ENCODE measurements at places on chromosomes 2 and 18.

GRCh38 chr18:54075689-54076088 is 148.8 kb downstream of the MBD2 start:
- DNase-seq = no peak

DNA sequence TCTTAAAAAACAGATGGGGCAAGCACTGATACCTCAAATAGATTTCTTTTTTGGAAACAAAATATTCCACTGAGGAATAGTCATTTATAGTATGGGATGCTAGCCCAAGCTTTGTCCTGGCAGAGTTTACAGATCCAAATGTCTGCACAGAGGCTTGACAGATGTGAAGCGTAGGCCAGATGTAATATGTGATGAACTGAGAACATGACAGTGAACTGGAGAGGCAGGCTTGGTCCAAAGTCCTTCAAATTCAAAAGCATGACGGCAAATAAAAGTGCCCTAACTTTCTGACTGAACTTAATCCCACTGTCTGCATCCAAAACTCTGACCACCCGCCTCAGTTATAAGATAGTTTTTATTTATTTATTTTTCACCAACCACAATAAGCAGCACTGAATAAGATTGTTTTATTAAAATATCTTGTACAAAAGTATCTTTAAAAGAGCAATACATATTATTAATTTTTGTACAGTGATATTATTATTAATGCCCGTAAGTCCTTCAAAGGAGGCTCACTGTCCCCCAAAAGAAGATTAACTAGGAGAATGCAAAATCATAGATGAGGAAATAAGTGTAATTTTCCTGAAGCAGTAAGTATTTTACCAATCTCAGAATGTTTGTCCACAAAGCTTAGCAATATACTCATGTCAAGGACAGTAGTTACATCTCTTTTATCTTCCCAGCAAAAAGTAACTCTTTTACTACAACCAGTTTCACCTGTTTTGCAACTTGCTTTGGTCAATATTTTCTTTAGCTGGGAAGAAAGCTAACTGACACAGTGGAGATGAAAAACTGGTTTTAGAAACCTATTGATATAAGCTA is 10.7 kb upstream of the SPOPL start:
- no peak for DNase-seq

GRCh38 chr18:47815486-47816270 is 114.8 kb downstream of the SMAD2 start:
- DNase-seq = no peak

DNA sequence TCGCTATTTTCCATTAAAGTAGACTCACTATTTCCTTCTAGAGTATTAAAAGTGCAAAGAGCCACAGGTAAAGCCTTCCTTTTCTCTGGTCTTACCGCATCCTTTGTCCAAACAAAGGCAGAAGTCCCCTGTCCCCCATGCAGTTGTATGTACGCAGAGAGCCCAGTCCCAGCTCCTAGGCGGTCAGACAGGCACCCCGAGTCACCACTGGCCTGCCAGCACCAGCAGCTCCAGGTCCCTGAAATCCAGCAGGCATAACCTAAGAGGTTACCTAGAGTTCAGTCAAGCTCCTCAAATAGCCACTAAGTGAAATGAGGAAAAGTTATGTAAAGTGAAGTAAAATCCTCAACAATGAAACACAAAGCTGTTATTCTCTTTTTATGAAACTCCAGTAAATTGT is 60.4 kb upstream of the TWIST2 start:
- no peak for DNase-seq

DNA sequence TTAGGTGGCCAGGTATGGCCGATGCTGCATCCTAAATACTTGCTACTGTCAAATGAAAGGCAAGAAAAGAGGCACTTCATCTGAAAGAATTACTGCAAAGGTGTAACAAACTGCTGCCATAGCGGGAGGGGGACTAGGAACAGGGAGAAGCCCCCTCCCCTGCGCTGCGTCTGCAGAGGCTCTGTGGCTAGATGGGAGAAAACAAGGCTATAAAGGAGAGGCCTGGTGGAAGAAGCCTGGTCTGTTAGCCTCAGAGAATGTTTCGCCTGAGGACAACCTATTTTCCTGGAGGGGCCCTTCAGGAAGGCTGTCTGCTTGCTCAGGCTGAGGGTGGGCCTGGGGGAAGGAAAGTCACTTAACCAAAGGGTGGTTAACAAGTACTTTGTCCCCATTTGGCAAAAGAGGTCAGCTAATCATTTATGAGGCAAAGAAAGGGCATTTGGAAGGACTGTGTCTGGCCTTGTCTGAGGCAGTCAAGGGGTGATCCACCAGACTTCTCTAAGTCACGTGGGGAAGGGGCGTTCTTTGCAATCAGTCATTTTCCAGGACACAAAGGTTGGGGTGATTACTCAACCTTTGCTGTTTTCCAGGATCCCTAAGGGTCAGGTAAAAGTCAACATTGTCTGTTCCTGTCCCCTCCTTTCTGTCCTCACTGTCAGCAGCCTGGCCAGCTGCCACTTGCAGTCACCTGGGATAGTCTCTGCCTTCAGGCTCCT is 103.0 kb upstream of the TMEM200C start:
- DNase-seq = no peak

DNA sequence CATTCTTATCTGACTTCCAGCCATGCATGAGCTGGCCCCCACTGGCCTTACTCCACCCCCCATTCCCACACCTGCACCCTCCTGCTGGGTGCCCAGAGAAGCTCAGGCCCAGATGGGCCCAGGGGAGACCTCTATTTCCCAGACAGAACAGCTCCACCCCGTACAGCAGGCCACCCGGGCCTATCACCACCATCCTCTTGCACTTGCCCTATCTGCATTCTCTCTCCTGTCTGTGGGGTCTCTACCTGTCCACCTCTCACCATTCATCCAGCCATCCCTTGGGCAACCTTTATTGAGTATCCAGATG is 25.3 kb upstream of the TNS1 start:
- no peak for DNase-seq

DNA sequence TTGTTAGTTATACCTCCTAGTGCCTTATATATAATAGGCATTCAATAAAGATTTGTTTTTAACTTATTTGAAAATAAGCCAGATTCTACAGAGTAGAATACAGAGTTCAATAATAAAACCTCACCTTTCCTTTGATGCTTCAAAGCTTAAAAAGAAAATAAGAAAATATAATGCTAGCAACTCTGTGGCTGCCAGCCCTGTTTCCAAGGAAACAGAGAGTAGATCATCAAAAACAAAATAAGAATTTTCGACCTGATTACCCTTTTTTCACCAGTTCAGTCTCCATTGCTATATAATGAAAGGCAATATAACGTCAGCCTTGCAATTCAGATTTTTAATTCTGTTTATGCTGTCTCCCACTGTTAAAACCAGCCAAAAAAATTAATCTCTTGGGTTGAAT is 8.9 kb upstream of the PGAP1 start:
- no peak for DNase-seq

DNA sequence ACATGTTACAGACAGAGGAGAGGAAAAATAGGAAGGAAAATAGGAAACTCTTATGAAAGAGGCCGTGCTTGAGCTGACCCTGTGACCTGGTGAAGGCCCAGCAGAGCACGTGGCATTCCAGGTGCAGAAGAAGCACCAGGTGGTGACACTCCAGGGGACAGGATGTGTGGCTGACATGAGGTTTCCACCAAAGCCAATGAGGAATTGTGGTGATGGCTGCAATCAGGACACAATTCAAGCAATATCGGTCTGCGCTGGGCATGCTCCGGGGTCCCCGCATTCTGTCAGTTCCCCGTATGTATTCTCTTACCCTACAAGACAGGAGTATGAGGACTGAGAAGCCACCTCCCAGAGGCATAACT is 504.2 kb downstream of the EIPR1 start:
- DNase-seq = no peak

- no peak for DNase-seq
These were observed 79.2 kb downstream of the ZNF532 start for GRCh38 chr18:58943896-58944295.

- DNase-seq = no peak
These were observed 192.3 kb downstream of the PDE11A start for GRCh38 chr2:177880285-177880684.

DNA sequence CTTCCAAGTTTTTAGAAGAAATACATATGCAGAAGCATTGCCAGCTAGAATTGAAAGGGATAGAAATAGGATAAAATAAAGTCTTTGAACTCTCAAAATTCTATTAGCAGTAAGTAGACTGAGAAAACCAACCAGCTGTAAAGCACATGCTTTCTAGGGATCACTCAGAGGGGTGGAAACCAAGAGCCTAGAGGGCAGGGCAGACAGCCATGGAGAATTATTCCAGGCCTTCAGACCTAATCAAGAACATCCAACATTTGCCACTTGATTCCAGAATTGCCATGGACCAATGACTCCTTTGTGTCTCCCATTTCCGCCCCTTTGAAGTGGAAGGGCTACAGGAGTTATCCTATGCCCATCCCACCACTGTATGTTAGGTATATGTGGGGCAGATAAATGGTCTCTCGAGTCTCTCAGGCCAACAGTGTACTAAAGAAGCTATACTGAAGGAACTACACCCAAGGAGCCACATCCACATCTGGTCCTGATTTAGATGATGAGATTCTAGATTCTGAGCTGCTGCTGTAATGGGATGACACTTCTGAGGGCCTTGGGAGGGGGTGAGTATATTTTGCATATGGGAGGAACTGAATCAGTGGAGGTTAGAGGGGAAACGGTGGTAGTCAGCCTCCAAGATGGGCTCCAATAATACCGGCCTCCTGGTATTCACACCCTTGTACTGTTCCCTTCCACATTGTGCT is 4.0 kb downstream of the FARSB start:
- DNase-seq = no peak

GRCh38 chr2:177334940-177335543 is 57.5 kb upstream of the AGPS start:
- no peak for DNase-seq

DNA sequence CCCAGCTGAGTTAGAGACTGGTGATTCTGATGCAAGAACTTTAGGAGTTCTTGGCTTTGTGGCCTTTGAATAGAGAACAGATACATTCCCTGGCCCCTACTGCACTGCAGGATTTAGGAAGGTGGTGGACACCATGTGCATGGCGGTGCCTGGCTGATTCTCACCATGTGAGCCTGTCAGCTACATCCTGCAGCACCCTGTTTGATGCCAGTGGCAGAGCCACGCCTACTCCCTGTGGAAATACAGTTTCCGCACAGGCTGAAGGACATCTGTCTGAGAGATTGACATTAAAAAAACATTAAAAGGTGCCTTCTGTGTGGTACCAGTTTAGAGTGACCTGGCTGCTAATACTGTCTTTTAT is 50.0 kb downstream of the KCNE4 start:
- no peak for DNase-seq

GRCh38 chr2:231343988-231344387 is 51.5 kb upstream of the B3GNT7 start:
- no peak for DNase-seq

DNA sequence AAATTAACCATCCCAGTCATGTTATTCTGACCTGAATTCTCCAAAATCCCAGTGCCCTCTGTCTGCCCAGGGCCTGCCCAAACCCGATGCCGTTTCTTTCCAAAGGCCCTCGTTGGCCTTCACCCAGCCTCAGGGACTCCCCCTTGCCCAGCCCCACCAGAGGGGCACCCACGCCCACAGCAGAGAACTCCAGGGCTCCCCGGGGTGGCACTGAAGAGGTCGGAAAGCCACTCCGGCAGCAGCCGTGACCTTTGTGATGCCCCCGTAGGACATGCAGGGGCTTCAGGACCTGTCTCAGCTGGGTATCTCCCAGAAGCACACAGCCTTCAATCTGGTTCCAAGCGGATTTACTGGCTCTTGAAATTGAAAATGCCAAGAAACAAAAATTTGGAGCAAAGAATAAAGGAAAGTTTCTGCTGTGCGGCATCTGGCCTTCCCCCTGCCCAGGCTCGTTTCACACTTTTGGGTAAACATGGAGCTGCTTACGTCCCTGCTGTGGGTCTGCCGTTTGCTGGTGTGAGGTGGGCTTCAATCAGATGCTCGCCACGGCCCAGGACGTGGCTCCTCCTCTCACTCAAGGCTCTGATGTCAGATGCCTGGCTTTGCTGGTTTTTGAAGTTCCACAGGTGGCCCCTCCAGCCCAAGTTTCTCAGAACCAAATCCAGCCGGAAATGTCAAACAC is 101.3 kb downstream of the TPO start:
- no peak for DNase-seq

GRCh38 chr2:142472382-142472781 is 341.6 kb upstream of the LRP1B start:
- DNase-seq = no peak

DNA sequence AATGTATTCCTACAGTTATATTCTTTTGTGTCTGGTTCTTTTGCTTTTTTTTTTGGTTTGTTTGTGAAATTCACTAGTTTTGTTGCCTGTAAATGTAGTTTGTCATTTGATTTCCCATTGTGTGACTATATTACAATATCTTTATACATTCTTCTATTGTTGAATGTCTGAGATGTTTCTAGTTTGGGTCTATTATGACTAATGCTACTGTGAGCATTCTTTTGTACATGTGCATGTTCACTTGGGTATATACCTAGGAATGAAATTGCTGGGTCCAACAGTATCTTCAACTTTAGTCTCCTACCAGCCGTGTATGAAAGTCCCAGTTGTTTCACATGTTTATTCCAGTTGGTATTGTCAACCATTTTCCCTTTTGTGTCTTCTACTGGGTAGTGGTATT is 112.7 kb upstream of the RBMS1 start:
- no peak for DNase-seq

GRCh38 chr2:8442833-8443486 is 238.9 kb upstream of the ID2 start:
- no peak for DNase-seq

DNA sequence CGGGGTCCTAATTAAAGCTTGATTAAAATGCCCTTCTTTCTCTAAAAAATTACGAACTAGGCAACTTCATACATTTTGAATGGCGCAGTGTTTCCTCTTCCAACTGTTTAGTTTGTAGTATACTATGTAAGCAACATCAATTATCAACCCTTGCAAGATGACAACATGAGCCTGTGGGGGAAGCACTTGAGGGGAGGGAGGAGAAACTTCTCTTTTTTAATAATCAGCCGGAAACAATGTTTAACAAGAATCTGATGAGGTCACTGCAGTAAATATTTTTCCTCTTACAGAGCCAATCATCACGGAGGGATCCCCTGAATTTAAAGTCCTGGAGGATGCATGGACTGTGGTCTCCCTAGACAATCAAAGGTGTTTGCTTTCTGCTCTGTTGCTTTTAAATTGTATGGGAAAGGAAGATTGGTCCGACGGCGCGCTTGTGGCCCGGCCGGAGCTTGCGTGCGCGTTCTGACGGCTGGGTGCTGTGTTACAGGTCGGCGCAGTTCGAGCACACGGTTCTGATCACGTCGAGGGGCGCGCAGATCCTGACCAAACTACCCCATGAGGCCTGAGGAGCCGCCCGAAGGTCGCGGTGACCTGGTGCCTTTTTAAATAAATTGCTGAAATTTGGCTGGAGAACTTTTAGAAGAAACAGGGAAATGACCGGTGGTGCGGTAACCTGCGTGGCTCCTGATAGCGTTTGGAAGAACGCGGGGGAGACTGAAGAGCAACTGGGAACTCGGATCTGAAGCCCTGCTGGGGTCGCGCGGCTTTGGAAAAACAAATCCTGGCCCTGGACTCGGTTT is 5.3 kb upstream of the DLX1 start:
- no peak for DNase-seq

GRCh38 chr18:66764230-66764629 is 160.3 kb upstream of the CDH19 start:
- no peak for DNase-seq
